ENCODE measurements at places on chromosomes 11 and 22.
A peak's percentile ranks its signal among the peaks of the same experiment; 100 is the strongest.

DNA sequence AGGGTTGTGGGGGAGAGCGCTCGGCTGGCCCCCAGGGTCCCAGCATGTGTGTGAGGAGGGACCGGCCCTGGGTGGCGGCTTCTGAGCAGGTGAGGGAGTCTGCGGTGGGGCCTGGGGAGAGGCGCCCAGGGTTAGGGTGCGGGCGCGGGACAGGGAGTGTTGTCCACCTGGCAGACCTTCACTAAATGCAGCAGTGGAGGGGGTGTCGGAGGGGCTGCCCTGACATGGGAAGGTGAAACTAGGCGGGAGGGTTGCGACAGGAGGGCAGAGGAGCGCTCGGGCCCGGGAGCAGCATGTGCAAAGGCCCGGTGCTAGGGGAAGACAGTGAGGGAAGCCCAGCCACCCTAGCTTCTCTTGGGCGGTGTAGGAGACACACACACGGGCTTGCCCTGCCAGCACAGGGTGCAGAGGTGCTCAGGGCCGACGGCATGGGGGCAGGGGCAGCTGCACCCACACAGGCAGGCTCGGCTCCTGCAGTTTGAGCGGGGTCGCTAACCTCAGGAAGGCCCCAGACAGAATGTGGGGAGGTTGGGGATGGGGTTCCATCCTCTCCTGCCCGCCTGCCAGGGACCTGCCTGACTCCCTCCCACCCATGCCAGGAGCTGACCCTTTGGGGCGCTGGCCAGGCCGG, 22.2 kb downstream of the OTUB1 start:
- DNase-seq, result no peak

- peak; percentile 57 for DNase-seq
Observed at GRCh38 chr11:22670830-22671229, 4.4 kb downstream of the GAS2 start.

- DNase-seq, result no peak
Observed at GRCh38 chr22:38490915-38491314, 15.2 kb downstream of the DDX17 start.

GRCh38 chr11:12922980-12923507, 86.1 kb upstream of the RASSF10 start:
- no peak for DNase-seq

DNA sequence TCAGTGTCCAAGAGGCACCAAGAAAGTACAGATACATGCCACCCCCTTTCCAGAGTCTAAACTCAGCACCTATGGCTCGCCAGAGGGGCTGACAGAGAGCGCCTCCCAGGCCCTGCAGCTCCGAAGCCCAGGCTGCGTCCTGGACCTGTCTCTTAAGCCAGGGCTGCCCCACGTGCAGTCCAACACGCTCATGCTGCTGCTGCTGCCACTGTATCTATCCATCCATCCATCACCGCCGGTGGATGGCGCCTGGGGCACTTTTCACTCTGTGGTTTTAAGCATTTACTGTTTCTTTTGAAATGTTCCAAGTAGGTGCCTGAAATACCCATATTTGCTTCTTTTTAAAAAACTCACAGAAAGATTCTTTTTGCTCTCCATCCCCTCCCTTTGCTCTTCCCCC, 41.8 kb downstream of the MACROD1 start:
- no peak for DNase-seq

- peak; percentile 51 for DNase-seq
Observed at GRCh38 chr11:130029137-130029536, 26.5 kb upstream of the PRDM10 start.
